ENCODE measurements at places on chromosomes 12 and 14. TPM values are rescaled to one million over a fixed set of nuclear protein-coding genes. Genes with fewer than 3 reads are reported as not detected.

DNA sequence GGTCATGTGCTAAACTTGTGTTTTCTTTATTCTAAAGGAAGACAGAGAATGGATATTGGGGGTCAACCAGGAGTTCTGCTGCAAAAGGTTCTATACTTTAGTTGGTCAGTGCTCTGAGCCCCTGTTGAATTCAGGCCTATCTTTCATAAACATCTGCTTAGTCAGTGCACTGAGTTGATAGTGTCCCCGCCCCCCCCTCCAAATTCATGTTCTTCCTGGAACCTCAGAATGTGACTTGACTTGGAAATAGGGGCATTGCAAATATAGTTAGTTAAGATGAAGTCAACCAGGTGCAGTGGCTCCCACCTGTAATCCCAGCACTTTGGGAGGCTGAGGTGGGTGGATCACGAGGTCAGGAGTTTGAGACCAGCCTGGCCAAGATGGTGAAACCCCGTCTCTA, 23.3 kb downstream of the CHST11 start:
- H3K36me3 ChIP-seq, result no peaks in the 10 kb centered on the region
- no peak for DNase-seq
- H3K27me3 ChIP-seq, result no peaks in the 10 kb centered on the region
- H3K27ac ChIP-seq, result no peak overlapping the region
- H3K4me3 ChIP-seq, result no peak overlapping the region

DNA sequence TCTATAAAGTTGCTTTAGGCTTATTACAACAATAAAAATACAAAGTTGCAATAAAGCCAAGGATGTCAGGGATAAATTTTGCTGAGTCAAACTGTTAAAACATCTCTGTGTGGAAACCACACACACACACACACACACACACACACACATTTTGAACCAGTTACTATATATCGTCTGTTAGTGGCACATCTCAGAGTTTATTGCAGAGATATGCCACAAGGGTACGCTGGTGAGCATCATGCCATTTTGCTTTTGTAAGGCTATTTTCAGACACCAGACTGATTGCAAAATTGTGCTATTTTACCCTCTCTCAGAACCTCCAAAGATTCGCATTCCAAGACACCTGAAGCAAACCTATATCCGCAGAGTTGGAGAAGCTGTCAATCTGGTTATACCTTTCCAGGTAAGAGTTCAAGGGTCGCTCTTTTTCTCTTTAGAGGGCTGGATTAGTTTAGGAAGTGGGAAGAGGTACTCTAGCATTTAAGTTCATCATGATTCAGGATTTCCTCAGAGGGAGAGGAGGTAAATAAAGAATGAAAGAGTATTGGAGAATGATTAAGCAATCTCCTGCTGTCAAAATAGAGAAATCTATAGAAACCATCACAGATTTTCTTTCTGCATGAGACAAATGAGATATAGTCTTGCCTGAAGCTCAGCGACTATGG, 27.3 kb upstream of the CHPT1 start:
- no peaks in the 10 kb centered on the region for H3K27me3 ChIP-seq
- no peak overlapping the region for H3K27ac ChIP-seq
- H3K36me3 ChIP-seq, result no peaks in the 10 kb centered on the region
- no peak overlapping the region for H3K4me3 ChIP-seq
- no peak for DNase-seq
- H3K4me1 ChIP-seq, result no peaks in the 10 kb centered on the region

GRCh38 chr14:80930836-80931389, 10.6 kb downstream of the CEP128 start:
- H3K36me3 ChIP-seq, result no peaks in the 10 kb centered on the region
- no peak overlapping the region for H3K4me3 ChIP-seq
- no peak for DNase-seq
- no peak overlapping the region for H3K27ac ChIP-seq
- no peaks in the 10 kb centered on the region for H3K4me1 ChIP-seq

GRCh38 chr12:5512601-5512970, 80.7 kb downstream of the NTF3 start:
- H3K36me3 ChIP-seq, result no peaks in the 10 kb centered on the region
- no peaks in the 10 kb centered on the region for H3K4me1 ChIP-seq

GRCh38 chr12:123063535-123063934, 83.1 kb downstream of the ARL6IP4 start:
- peak overlapping the region; percentile 59 for H3K27ac ChIP-seq
- no peak for DNase-seq
- no peaks in the 10 kb centered on the region for H3K36me3 ChIP-seq
- no peak overlapping the region for H3K4me3 ChIP-seq
- no peaks in the 10 kb centered on the region for H3K27me3 ChIP-seq

DNA sequence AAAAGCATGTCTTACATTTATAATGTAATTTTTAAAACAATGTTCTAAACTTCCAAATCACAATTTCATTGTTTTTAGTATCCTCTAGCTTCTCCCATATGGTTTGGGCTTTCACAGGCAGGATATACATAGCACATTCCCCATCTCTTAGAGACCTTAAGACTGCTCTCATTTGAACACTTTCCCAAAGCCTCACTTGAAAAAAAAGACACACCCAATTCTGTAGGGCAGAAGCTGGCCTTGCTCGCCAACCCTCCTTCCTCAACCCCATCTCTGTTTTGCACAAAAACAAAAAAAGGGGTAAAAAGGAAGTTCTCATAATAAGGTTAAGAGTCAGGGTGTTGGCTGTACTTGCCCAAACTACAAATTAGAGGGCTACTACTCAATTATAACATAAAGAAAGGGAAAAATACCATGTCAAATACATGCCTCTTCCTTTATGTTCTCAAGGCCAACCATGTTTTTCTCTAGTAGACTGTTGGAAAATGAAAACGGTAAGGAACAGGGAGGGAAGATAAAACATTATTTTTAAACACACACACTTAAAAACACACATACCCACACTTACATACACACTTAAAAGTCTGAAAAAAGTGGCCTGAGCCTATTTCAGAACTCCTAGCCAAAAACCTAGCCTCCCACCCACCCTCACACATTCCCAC, 9.9 kb upstream of the KANSL2 start:
- H3K36me3 ChIP-seq, result no peaks in the 10 kb centered on the region
- no peak overlapping the region for H3K27ac ChIP-seq

DNA sequence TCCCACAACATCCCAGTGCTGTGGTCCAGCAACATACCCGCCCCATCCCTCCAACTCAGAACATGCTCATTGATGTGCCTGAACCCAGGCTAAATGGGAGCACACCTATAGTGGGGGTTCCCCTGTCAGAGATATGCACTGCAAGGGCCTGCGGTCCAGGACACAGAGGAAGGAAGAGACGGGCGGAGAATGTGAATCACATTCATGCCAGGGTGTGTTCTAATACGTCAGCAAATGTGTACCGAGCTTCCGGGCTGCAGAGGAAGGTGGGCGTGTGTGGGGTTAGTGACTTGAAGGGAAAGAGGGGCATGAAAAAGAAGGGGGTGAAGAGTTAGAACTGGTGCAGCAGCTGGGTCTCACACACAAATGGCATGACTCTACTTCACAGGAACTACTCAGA, 83.7 kb downstream of the DPF3 start:
- no peaks in the 10 kb centered on the region for H3K27me3 ChIP-seq
- H3K4me3 ChIP-seq, result no peak overlapping the region
- no peaks in the 10 kb centered on the region for H3K36me3 ChIP-seq
- DNase-seq, result no peak

DNA sequence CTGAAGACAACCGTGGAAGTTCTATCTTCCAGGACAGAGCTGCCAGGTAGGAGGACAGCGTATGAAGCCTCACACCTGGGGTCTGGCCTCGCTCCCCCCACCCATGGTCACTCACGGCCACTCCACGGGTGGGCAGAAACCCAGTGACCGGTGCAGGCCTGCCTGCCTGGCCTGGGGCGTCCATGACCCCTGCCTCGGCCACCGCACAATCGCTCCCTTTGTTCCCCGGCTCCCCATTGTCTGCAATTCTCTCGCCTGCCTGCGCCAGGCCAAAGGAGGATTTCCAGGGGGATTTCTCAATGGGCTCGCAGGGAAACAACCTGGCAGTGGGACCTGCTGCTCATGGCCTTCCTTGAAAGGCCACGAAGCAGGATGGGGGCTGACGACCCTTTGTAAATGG, 22.6 kb downstream of the CCDC85C start:
- H3K27ac ChIP-seq, result peak overlapping the region; percentile 70
- peaks cover 28% of the 10 kb centered on the region for H3K4me1 ChIP-seq
- H3K27me3 ChIP-seq, result no peaks in the 10 kb centered on the region
- no peak for DNase-seq
- no peaks in the 10 kb centered on the region for H3K36me3 ChIP-seq

DNA sequence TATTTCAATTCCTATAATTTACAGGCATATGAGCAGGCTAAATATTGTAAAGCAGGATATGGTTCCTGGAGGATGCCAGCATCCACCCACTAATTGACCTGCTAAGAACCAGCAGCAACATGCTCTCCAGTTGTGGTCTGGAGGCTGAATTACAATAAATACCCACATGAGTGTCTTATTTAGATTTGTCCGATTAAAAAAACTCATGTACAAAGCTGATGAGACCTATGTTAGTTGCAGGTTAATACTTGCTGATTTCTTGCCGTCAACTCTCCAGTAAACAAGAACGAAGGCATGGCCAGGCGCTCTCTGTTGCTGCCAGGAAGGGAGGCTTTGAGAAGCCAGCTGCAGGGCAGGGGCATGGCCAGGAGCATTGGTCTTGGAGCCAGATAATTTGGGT, 169.3 kb upstream of the PRICKLE1 start:
- H3K4me3 ChIP-seq, result no peak overlapping the region
- H3K27me3 ChIP-seq, result no peaks in the 10 kb centered on the region
- H3K4me1 ChIP-seq, result peaks cover 24% of the 10 kb centered on the region
- no peak for DNase-seq

- no peak overlapping the region for H3K4me3 ChIP-seq
- H3K36me3 ChIP-seq, result no peaks in the 10 kb centered on the region
- no peaks in the 10 kb centered on the region for H3K4me1 ChIP-seq
- H3K27me3 ChIP-seq, result no peaks in the 10 kb centered on the region
Observed at GRCh38 chr12:131901431-131902331, 7.3 kb downstream of the ULK1 start.

- no peaks in the 10 kb centered on the region for H3K36me3 ChIP-seq
- DNase-seq, result no peak
- H3K4me1 ChIP-seq, result no peaks in the 10 kb centered on the region
Observed at GRCh38 chr12:13961971-13962370, 19.4 kb downstream of the GRIN2B start.

DNA sequence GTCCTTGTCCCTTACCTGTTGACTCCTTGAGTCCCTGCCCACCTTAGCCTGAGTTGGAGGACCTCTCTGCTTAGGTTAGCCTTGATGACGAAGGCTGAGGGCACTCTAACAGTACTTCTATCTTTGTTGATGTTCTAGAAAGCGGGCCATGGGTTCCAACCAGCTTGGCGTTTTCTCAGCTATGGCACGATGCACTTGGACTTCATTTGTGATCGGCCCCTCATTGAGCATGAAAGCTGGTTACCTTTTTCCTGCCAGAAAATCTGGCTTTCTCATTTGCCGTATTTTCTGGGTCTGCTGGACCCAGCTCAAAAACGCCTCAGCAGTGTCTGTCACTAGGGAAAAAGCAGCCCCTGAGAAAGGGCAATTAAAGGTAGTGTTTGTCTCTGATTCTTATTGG, 290.8 kb downstream of the EMP1 start:
- H3K4me1 ChIP-seq, result no peaks in the 10 kb centered on the region
- no peak for DNase-seq
- no peak overlapping the region for H3K27ac ChIP-seq

DNA sequence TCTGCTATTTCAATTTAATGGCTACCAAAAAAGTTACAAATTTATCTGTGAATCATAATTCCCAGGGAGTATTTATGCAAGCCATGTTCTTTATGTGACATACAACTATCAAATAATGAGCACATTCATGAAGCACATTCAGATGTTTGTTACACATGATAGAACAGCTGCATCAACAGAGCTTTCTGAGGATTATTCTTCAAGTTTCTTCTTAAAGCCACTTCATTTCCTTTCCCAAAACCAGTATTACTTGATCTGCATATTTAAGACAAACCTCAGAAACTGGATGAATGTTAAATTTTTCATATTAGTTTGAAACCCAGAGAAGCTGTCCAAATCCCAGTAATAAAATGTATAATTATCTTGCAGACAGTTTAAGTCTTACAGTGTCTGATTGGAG, 73.6 kb upstream of the SOX5 start:
- no peaks in the 10 kb centered on the region for H3K36me3 ChIP-seq
- no peak overlapping the region for H3K27ac ChIP-seq
- H3K4me3 ChIP-seq, result no peak overlapping the region
- no peaks in the 10 kb centered on the region for H3K27me3 ChIP-seq
- no peak for DNase-seq

DNA sequence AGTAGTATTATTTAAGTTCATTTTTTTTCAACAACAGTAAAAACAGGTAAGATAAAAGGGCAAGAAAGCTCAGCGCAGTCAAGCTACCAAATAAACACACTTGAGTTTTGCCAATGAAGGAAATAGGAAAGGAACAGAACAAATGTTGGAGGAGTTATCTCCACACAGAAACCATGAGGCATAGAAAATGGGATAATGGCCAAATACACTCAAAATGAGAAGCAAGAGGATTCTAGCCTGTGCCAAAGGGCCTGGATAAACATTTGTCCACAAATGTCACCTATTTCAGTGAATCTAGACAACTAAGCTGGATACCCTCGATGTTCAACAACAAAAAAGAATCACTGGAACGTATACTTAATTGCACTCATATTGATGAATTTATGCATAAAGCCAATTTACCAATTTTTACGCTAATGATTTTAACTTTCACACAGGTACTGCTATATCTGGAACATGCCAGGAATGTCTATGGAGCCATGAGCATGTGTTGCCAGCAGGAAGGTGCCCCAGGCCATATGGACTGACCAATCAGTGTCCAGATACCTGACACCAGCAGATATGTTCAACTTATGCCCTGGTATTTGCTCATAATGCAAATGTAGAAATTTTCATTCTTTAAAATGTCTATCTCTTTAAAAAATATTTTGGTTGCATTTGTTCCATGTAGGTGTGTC, 21.1 kb downstream of the ST8SIA1 start:
- H3K4me3 ChIP-seq, result no peak overlapping the region
- H3K4me1 ChIP-seq, result no peaks in the 10 kb centered on the region
- H3K36me3 ChIP-seq, result no peaks in the 10 kb centered on the region
- H3K27me3 ChIP-seq, result no peaks in the 10 kb centered on the region

- DNase-seq, result no peak
- H3K36me3 ChIP-seq, result no peaks in the 10 kb centered on the region
- H3K4me1 ChIP-seq, result no peaks in the 10 kb centered on the region
- no peak overlapping the region for H3K27ac ChIP-seq
- no peak overlapping the region for H3K4me3 ChIP-seq
- H3K27me3 ChIP-seq, result no peaks in the 10 kb centered on the region
Observed at GRCh38 chr12:17358835-17359234, 731.2 kb downstream of the RERGL start.

PDZRN4 gene
- total RNA-seq, result 10.6 TPM

MCRS1 gene
- 47.0 TPM for total RNA-seq

IL22 gene
- total RNA-seq, result not detected

SLC7A8 gene
- 78.2 TPM for total RNA-seq

PLEKHH1 gene
- 0.29 TPM for total RNA-seq

Data from uterus (tissue), 4 donors.